T-helper 9 cell (primary cell): ENCODE measurements at places on chromosomes 11 and 22.

GRCh38 chr22:32622744-32623110, 148.1 kb downstream of the FBXO7 start:
- DNase-seq, result no peak

DNA sequence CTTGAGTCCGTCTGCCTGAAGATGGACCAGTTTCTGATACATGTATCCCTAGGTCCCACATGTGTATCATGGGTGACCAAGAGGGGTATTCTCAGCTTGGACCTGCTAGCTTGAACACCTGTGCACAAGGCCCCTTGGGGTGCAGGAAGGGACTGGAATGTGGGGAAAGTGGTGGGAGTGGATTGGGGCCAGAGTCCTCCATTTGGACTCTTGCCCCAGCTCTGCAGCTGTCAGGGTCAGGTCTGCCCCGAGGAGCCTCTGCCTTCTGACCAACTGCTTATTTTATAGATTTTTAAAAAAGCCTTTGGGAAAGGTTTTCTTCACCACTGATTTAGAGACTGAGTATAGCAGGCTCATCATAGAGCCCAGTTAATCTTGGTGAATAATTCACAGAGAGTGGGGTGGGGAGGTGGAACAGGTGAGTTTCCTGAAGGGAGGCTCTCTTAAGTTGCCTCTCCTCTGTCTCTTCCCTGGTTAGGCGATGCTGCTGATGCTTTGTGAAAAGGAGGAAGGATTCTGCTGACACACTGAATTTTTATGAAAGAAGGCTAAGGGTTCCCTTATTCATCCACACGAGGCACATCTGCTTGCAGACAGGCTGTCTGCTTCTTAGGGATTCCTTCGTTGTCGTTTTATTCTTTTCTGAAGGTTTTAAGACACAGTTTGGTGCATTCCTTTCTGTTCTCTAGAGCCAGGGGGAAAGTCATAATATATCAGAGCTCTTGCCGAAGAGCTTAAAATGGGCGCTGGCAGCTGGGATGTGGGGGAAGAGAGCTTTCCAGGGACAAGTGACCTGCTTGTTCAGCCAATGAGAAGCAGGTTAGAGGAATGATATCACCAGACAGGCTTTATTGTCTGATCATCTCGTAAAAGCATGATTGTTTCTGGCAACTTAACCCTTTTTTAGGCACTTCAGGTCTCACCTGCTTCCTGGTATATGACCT, 19.9 kb downstream of the TRIM44 start:
- no peak for DNase-seq

DNA sequence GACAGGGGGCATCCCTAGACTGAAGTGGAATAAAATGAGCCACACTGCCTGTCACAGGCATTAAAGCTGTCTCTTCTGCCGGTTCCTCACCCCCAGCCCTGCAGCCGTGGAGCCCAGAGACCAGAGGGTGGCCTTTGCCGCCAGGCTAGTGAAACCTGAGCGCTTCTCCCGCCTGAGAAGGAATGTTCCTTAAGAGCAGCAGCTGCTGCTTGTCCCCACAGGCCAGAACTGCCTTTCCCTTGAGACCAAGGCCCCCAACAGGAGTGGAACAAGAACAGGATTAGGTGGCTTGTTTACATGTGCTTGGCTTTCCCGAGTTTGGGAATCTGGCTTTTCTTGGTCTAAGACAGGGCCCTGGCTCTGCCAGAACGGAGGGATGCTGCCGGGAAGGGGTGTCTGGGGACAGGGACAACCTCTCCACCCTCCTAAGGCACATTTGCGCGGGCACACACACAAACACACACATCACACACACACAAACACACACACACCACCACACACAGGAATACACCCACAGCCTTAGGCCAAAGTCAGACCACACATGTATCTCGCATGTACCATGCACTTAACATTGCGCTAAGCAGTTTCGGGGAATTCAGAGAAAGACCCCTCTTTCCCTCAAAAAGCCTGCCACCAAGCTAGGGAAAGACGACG, 91.8 kb downstream of the FEZ1 start:
- DNase-seq, result no peak

DNA sequence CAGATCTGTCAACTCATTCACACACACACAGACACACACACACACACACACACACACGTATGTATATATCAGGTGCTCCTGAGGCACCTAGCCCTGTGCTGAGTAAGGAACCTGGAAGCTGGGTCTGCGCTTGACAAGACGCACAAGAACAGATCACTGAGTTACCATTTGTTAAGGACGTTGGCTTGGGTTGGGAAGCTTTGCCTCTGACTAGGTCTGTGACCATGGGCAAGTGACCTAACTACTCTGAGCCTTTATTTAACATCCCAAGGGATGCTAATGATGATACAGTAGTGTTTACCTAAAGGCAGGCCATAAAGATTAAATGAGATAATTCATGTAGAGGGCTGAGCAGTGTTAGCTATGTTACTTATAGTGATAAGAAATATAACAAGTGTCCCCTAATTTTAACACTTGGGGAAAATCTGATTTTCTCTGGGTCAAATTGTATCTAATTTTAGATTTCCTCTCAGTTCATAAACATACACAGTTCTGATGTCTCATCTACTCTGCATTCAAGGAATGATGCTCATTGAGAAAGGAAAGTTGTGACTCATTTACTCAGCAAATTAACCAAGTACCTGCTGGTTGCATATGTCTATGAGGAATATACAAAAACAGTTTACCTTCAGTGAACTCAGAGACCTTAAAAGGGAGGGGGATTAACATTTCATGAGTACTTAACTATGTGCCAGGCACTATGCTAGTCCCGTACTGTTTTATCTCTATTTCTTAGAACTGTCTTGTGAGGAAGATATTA, 13.6 kb downstream of the RNF185 start:
- no peak for DNase-seq

- no peak for DNase-seq
Measured at GRCh38 chr11:72924568-72925190, 110.5 kb downstream of the ATG16L2 start.

DNA sequence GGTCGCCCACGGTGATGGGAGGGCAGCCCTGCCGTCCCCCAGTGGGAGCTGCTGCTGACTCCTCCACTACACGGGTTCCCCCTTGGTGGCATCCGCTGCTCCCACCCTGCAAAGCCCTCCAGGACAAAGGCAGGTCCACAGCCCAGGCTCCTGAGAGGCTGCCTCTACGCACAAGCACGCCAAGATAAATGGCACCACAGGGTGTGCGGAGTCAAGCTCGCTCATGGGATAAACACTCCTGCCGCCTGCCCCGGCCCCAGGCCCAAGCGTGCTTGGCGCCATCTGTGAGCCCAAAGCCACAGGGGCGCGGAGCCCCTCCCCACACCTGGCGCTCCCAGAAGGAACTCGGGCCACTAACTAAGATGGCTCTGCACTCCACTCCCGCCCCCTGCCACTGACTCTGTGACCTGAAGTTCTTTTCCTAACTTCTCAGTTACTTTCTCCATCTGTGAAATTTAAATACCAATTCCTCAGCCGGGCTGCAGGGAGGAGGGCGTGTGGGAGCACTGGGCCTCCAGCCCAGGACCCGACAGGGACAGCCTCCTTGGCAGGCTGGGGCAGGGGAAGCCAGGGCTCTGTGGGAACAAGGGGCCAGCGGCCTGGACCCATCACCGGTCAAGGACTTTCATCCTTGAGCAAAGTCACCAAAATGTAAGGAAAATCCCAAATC, 14.9 kb downstream of the EHD1 start:
- no peak for DNase-seq

DNA sequence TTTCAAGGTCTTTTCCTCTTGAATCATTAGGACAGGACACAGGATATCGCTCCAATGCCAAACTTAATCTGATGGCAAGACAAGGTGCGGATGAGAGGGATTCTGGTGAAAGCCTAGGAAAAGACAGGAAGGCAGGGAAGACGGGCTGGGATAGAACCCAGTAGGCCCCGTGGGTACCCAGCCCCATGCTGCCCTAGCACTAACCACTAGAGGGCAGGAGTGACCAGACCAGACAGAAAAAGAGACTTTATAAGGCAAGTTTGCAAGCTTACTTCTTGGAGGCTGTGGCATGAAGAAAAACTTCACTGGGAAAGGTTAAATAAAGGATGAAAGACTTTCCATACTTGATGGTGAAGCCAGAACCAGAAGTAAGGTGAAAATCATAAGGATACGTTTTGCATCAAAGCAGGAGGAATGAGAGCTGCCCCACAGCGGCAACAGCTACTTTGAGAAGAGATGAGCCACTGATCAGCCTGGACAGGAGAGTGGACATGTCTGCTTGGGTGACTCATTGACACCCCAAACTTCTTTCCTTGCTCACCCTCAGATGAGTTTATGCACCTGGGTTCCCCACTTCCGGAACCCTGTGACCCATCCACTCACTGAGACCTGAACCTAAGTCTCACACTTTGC, 39.8 kb downstream of the SYN3 start:
- DNase-seq, result no peak

- DNase-seq, result no peak
Measured at GRCh38 chr11:122276221-122276620, 160.2 kb upstream of the BLID start.

GRCh38 chr11:94825031-94825430, 56.9 kb downstream of the AMOTL1 start:
- no peak for DNase-seq

DNA sequence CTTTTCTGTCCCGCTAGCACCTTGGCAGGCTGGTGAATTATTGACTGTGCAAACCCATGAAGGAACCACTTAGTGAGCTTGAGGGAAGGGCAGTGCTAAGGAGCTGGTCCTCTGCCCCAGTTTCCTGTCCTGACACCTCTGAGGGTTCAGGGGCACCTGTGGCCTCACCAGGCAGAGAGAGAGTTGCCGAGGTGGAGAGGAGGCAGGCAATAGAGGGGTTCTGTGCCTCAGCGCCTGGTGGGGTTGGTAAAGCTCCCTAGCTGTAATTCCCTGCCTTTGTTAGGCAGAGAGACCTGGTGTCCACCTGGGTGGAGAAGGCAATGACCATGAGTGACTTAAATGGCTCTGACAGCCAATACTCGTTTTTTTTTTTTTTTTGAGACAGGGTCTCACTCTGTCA, 36.3 kb downstream of the YWHAH start:
- DNase-seq, result no peak

DNA sequence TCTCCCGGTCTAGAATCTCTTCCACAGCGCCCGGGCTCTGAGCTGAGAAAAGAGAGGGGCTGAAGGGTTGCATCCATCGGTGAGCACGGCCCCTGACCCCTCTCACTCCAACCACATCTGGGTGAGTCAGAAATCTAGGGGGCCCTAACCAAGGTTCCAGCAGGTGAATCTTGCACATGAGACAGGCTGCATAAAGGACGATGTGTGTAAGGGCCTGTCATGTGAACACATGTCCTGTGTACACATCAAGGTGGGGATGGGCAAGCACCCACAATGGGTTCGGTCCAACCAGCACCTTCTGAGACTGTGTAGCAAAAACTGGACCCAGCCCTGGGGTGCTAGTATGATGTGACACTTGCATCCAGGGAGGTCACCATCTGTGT, 1.2 kb downstream of the BET1L start:
- no peak for DNase-seq

GRCh38 chr22:46815559-46815895, 53.1 kb downstream of the TBC1D22A start:
- DNase-seq, result no peak

DNA sequence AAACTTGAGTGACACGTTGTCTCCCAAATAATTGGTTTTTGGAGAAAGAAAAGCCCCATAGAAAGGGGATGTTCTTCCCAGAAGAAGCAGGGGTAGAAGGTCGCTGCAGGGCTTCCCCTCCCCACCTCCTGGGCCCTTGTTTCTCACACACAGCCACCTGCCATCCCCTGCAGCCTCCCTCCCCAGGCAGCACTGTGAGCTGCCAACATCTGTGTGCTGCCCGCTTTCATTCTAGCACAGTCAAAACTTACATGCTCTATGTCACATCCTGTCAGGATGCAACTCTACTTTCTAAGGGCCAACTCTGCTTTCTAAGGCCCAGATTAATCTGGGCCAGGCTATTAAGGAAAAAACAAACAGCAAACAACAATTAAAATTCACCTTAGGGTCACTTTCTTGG, 309.4 kb upstream of the ZC3H12C start:
- no peak for DNase-seq

GRCh38 chr11:71316701-71317100, 64.3 kb upstream of the SHANK2 start:
- no peak for DNase-seq

DNA sequence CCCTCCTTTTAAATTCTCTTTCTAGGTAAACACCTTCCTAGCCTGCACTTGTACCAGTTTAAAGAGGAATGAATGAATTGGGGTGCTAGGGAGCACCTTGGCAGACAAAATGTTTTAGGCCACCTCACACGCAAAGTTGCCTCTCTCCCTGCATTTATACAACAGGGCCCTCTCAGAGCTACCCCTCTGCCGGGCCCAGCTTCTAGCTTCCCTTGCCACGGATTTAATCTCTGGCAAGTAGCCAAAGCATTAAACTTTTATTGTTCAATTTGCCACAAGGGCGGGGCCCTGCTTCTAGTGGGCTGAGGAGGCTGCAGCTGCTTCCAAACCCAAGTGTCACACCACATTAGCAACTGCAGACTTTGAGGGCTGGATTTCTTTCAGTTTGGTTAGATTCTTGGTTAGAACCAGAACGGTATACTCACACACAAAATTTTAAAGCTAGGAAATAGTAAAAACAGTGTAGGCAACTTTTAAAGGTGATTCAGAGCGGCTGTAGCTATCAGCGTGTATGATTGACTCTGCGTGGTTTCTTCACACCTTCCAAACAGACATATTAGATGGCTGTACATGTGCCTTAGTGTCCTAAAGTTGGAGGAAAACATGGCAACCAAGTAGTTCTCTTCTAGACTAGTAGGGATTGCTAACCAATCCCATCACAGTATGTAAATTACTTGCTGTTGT, 6.5 kb downstream of the KREMEN1 start:
- no peak for DNase-seq

DNA sequence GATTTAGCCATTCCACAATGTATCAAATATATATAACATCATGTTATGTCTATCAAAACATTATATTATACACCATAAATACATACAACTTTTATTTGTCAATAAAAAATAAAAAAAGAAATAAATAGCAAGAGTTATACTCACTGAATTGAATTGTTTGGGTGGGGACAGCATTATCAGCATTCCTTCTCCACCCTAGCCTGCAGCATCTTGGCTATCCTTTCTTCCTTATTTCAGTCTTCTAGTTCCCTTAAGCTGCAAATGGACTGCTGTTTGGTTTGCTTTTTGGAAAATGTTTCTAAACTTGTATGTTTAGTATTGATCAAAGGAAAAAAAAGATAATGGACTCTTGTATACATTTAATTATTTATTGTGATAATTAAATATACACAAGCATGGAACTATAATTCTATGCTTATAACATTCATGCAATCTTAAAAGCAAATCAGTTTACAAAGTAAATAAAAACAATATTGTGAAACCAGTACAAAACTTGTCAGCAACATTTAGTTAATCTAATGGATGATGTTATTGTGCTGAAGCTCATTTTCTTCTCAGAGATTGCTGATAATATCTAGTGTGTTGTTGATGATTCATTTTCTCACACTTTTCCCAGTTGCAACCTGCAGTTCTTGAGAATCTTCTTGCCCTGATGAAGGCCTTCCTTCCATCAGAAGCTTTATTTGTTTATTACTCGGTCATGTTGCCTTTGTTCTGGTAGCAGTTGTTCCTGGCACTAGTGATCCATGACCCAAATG, 5.0 kb downstream of the ARHGAP42 start:
- DNase-seq, result no peak
